ENCODE measurements at places on chromosomes 6 and 20. TPM values are rescaled to one million over a fixed set of nuclear protein-coding genes. Genes with fewer than 3 reads are reported as not detected.

- no peak for DNase-seq
Observed at GRCh38 chr6:74431873-74432580, 736.0 kb downstream of the CD109 start.

GRCh38 chr6:166167258-166167731 is 356 bp downstream of the TBXT start:
- no peak for DNase-seq

DNA sequence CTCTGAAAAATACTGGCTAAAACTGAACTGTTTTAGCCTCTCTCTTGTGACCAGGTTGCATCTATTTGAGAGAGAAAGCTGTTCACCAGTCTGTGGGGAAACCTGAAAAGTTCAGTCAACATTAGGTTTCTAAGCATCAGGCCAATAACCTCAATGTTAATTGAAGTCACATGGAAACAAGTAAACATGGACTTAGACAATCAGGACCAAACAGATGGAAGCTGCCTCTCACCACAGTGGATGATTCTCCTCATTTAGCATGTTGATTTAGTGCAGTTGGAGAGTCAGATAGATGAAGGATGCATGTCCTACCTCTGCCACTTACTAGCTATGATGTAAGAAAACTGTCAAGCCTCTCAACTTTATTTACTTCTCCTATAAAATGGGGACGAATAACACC is 18.2 kb downstream of the SCGN start:
- no peak for DNase-seq

- DNase-seq, result peak; percentile 24
Observed at GRCh38 chr6:39347906-39348585, 25.5 kb upstream of the KCNK16 start.

DNA sequence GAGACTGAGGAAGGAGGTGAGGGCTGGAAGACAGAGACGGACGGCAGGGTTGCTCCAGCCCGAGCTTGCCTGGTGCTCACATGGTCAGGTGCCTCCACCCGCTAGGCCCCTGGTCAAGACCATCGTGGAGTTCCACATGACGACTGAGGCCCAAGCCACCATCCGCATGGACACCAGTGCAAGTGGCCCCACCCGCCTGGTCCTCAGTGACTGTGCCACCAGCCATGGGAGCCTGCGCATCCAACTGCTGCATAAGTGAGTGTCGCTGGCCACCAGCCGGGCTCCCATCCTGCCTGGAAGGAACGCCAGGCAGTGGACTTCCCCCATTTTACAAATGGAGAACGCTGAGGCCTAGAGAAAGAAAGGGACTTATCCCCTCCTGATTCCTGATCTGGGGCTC is 7.8 kb downstream of the BPIFB1 start:
- DNase-seq, result no peak

GRCh38 chr6:39923861-39924260 is 10.4 kb downstream of the MOCS1 start:
- DNase-seq, result no peak

DNA sequence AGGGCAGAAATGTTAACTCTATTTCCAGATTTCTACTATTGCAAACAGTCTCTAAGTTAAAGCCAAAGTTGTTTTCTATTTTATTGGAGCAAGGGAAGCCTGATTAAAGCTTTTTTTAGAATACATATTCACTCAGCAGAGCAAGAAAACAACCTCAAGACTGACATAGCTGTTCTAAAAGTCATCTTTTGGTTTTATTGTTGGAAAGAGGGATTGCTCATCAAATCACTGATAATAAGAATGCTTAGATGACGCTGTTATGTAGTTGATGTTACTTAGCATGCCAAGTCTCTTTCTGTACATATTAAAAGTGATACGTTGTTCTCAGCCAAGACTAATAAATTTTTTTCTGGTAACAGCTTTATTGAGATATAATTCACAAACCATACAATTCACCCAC is 172.6 kb upstream of the LAMA2 start:
- DNase-seq, result no peak

DNA sequence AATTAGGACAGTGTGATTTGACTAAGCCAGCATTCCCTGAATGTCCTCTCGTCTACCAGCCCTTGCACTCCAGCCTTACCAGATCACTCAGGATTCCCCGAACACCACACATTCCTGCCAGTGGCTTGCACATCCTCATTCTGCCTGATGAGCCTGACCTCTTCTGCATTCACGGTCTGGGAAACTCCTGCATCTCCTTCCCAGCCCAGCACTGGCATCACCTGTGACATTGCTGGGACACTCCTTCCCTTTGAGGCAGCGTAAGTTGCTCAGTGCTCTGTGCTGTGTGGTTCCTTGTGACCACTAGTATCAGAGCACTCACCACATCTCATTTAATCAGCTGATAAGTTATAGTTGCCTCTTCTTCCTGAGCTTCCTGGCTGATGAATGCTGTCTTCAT is 17.3 kb downstream of the NCOA7 start:
- no peak for DNase-seq

- no peak for DNase-seq
Observed at GRCh38 chr6:13272131-13273046, 55.9 kb downstream of the TBC1D7 start.

Gene TREM1
- 0.22 TPM for total RNA-seq

Gene CASS4
- 0.17 TPM for total RNA-seq

Gene OLIG3
- total RNA-seq, result not detected

Gene PRICKLE4
- total RNA-seq, result 2.9 TPM

Data from HCT116 (cell line).